Glutamatergic neuron (in vitro differentiated cells): ENCODE measurements at places on chromosomes 5 and 9. TPM values are rescaled to one million over a fixed set of nuclear protein-coding genes. Genes with fewer than 3 reads are reported as not detected.
A peak's percentile ranks its signal among the peaks of the same experiment; 100 is the strongest.

DNA sequence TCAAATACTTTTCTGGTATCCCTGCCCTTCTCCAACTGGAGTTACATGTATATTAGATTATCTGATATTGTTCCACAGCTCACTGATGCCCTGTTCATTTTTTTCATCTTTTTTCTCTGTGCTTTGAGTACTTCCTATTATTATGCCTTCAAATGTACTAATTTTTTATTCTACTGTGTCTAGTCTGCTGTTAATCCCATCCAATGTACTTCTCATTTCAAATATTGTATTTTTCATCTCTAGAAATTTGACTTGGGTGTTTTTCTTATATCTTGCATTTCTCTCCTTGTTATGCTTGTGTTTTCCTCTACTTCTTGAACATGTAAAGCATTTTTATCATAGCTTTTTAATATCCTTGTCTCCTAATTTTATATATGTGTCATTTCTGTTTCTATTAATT lies 41.6 kb upstream of the MYOT start:
- H3K4me1 ChIP-seq = no peaks in the 10 kb centered on the region
- H3K27me3 ChIP-seq = no peaks in the 10 kb centered on the region
- H3K4me3 ChIP-seq = no peak overlapping the region
- DNase-seq = no peak
- H3K27ac ChIP-seq = no peak overlapping the region
- peaks cover 16% of the 10 kb centered on the region for H3K36me3 ChIP-seq

- peak overlapping the region; percentile 81 for H3K27ac ChIP-seq
- H3K36me3 ChIP-seq = no peaks in the 10 kb centered on the region
- peaks cover 22% of the 10 kb centered on the region for H3K4me1 ChIP-seq
- no peak for DNase-seq
These were observed 4.3 kb downstream of the CDHR2 start for GRCh38 chr5:176553260-176554085.

- H3K27ac ChIP-seq = no peak overlapping the region
- no peak overlapping the region for H3K4me3 ChIP-seq
- DNase-seq = no peak
- no peaks in the 10 kb centered on the region for H3K36me3 ChIP-seq
- peaks cover 3% of the 10 kb centered on the region for H3K4me1 ChIP-seq
These were observed 234.4 kb downstream of the ARHGAP26 start for GRCh38 chr5:143004361-143005145.

GRCh38 chr9:108211411-108211955 lies 644.3 kb downstream of the ACTL7B start:
- H3K27ac ChIP-seq = no peak overlapping the region
- H3K4me3 ChIP-seq = no peak overlapping the region

DNA sequence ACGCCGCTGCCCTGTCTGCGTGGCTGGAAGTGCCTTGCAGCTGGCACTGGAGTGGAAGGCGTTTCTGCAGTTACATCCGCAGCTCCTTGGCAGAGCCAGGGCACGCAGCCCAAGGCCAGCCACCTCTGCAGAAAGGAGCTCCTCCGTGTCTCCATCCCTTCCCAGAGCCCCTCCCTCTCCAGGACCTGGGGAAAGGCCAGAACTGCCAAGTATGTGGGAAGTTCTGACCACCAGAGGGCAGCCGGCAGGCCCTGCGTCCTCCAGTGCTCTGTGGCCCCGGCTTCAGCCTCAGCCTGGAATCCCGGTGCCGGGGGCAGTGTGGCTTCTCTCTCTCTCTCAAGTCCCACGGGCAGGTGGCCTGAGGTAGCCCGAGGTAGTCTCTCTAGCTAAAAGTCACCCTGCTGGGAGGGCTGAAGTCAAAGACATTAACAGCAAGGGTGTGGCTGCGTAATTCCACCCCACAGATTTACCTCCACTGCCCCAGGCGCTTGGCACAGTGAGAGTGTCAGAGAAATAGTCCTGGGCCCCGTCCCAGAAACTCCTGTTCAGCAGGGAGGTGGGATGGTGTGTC lies 101.7 kb upstream of the FCN2 start:
- H3K27me3 ChIP-seq = peaks cover 15% of the 10 kb centered on the region
- H3K4me1 ChIP-seq = peaks cover 34% of the 10 kb centered on the region
- no peak overlapping the region for H3K27ac ChIP-seq
- no peak overlapping the region for H3K4me3 ChIP-seq
- H3K36me3 ChIP-seq = no peaks in the 10 kb centered on the region

DNA sequence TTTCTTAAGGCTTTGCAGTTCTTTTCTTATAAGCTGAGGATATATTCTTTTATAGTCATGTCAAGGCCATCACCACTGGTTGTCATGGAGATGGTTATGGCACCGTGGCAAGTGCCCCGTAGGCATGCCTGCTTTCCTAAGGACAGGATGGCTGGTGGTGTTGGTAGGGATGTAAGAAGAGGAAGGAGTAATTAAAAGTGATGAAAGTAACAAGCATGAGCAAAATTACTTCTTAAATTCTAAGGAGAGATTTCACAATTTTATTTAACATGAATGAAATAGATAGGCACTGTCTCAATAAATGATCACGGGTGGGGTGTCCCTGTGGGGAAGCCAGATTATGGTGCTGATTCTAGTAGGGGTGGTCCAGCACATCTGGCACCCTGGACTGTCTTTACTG lies 290.2 kb upstream of the KLF4 start:
- H3K36me3 ChIP-seq = peaks cover 4% of the 10 kb centered on the region
- DNase-seq = no peak
- H3K4me1 ChIP-seq = no peaks in the 10 kb centered on the region

GRCh38 chr5:59722874-59723273 lies 170.7 kb downstream of the PDE4D start:
- H3K27ac ChIP-seq = no peak overlapping the region
- H3K36me3 ChIP-seq = no peaks in the 10 kb centered on the region
- peaks cover 27% of the 10 kb centered on the region for H3K4me1 ChIP-seq
- DNase-seq = no peak
- no peak overlapping the region for H3K4me3 ChIP-seq

DNA sequence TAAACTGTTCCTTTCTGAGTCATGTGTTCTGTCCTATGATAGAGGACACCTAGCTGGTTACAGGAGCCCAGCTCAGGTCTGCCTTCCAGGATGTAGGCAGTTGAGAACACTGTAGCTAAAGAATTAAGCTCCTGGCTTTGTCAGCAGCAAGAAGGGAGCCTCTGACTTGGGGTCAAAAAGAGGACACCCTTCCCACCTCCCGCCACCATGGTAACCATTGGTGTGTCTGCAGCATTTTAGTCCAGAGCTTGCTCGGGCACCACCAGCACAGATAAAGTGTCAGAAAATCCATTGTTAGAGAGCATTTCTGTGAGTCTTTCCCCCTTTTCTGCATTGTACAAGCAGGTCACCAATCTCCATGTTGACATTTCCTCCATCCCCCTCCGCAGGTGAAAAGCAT lies 181.7 kb downstream of the DOCK8 start:
- no peak overlapping the region for H3K4me3 ChIP-seq
- H3K27me3 ChIP-seq = peaks cover 3% of the 10 kb centered on the region
- DNase-seq = no peak
- H3K27ac ChIP-seq = no peak overlapping the region

- peaks cover 7% of the 10 kb centered on the region for H3K27me3 ChIP-seq
- H3K4me1 ChIP-seq = peaks cover 48% of the 10 kb centered on the region
- no peak for DNase-seq
- H3K36me3 ChIP-seq = peaks cover 18% of the 10 kb centered on the region
- no peak overlapping the region for H3K4me3 ChIP-seq
These were observed 7.6 kb downstream of the ENC1 start for GRCh38 chr5:74632947-74633356.

- peaks cover 21% of the 10 kb centered on the region for H3K4me1 ChIP-seq
- H3K36me3 ChIP-seq = no peaks in the 10 kb centered on the region
- peaks cover 4% of the 10 kb centered on the region for H3K27me3 ChIP-seq
- H3K4me3 ChIP-seq = no peak overlapping the region
These were observed 49.5 kb downstream of the RXRA start for GRCh38 chr9:134375430-134376385.

- H3K27me3 ChIP-seq = no peaks in the 10 kb centered on the region
- H3K4me1 ChIP-seq = peaks cover 2% of the 10 kb centered on the region
- H3K4me3 ChIP-seq = no peak overlapping the region
- H3K36me3 ChIP-seq = no peaks in the 10 kb centered on the region
- DNase-seq = no peak
- no peak overlapping the region for H3K27ac ChIP-seq
These were observed 44.2 kb upstream of the TENT2 start for GRCh38 chr5:79567926-79568549.

- peaks cover 4% of the 10 kb centered on the region for H3K27me3 ChIP-seq
- DNase-seq = no peak
- no peak overlapping the region for H3K27ac ChIP-seq
- no peak overlapping the region for H3K4me3 ChIP-seq
- H3K36me3 ChIP-seq = no peaks in the 10 kb centered on the region
These were observed 98.8 kb downstream of the LHX2 start for GRCh38 chr9:124110307-124110915.

DNA sequence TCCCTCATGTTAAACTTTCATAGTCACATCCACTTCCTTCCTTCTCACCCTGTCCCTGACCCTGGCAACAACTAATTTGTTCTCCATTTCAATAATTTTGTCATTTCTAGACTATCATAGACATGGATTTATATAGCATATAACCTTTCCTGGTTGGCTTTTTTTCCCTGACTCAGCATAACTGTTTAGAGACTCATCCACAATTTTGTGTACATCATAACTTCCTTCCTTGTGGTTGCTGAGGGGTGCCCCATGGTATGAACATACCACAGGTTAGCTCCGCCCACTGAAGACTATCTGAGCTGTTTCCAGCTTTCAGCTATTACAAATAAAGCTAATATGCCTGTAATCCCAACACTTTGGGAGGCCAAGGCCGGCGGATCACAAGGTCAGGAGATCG lies 137.3 kb downstream of the PHF2 start:
- H3K27ac ChIP-seq = no peak overlapping the region
- no peak overlapping the region for H3K4me3 ChIP-seq
- DNase-seq = no peak
- H3K36me3 ChIP-seq = peaks cover 23% of the 10 kb centered on the region
- no peaks in the 10 kb centered on the region for H3K27me3 ChIP-seq
- no peaks in the 10 kb centered on the region for H3K4me1 ChIP-seq

DNA sequence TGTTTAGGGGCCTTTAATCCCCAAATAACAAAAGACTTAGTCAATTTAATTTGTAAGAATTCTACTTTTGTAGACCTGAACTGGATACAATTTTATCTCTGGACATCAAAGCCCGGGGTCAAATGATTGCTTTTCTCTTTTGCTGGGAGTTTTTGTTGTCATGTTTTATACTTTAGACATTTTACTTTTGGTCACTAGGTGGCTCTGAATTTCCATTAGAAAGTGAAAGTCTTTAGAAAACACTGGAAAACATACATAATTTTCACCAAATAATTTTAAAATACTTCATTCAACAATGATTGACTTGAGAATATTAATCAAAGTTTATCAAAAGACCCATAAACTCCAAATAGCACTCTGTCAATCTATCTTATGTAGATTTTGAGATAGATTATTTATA lies 2.8 kb upstream of the PCA3 start:
- H3K4me3 ChIP-seq = no peak overlapping the region
- no peak for DNase-seq
- peaks cover 4% of the 10 kb centered on the region for H3K36me3 ChIP-seq
- peaks cover 4% of the 10 kb centered on the region for H3K27me3 ChIP-seq
- no peak overlapping the region for H3K27ac ChIP-seq

GRCh38 chr5:59001716-59002115 lies 418.8 kb downstream of the RAB3C start:
- H3K27me3 ChIP-seq = no peaks in the 10 kb centered on the region
- peaks cover 17% of the 10 kb centered on the region for H3K4me1 ChIP-seq
- H3K36me3 ChIP-seq = no peaks in the 10 kb centered on the region
- H3K27ac ChIP-seq = no peak overlapping the region
- no peak for DNase-seq
- H3K4me3 ChIP-seq = no peak overlapping the region

DNA sequence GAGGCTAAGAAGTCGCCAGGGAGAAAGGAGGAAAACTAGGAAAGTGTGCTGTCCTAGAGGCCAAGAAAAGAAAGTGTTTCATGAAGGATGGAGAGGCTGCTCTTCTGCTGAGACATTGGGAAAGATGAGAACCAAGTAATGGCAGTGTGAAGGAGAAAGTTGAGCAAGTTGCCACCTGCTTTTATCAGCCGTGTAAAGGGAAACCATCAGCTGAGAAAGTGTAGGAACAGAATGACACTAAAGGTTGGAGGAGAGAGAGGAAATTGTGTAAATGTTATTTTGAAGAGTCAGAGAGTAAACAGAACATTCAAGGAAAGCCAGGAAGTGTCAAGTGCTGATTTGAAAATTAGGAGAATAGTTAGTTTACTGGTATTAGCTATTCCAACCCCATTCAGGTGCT lies 125.0 kb downstream of the CEMIP2 start:
- no peak overlapping the region for H3K4me3 ChIP-seq
- no peak for DNase-seq
- no peaks in the 10 kb centered on the region for H3K36me3 ChIP-seq
- H3K4me1 ChIP-seq = no peaks in the 10 kb centered on the region
- no peak overlapping the region for H3K27ac ChIP-seq

GRCh38 chr5:74446725-74447241 lies 193.7 kb downstream of the ENC1 start:
- DNase-seq = no peak
- no peak overlapping the region for H3K4me3 ChIP-seq

DNA sequence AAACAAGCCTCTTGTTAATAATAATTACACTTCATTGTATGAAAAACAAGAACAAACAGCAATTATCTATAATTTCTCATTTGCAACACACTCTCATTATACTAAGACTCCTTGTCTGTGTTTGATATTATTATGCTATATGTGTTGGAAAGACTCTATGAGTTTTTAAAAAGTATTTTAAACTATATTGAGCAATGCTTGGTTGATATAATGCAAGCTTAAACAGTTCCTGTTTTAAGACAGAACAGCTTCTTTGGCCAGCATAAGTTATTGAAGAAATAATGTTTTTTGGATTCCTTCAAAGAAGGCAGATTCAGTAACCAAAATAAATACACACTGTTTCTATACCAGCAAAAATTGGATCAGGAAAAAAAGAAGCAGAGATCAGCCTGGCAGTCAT lies 871.4 kb downstream of the MAT2B start:
- no peak overlapping the region for H3K27ac ChIP-seq
- no peaks in the 10 kb centered on the region for H3K27me3 ChIP-seq
- no peaks in the 10 kb centered on the region for H3K4me1 ChIP-seq
- H3K4me3 ChIP-seq = no peak overlapping the region
- H3K36me3 ChIP-seq = no peaks in the 10 kb centered on the region

Gene TAF1L
- total RNA-seq = not detected

Gene NR4A3
- total RNA-seq = 4.1 TPM

Gene FRMPD1
- total RNA-seq = 38.1 TPM
